ENCODE measurements at places on chromosomes 4 and X. TPM values are rescaled to one million over a fixed set of nuclear protein-coding genes. Genes with fewer than 3 reads are reported as not detected.

Gene LDB2
- total RNA-seq, result 7.4 TPM

DNA sequence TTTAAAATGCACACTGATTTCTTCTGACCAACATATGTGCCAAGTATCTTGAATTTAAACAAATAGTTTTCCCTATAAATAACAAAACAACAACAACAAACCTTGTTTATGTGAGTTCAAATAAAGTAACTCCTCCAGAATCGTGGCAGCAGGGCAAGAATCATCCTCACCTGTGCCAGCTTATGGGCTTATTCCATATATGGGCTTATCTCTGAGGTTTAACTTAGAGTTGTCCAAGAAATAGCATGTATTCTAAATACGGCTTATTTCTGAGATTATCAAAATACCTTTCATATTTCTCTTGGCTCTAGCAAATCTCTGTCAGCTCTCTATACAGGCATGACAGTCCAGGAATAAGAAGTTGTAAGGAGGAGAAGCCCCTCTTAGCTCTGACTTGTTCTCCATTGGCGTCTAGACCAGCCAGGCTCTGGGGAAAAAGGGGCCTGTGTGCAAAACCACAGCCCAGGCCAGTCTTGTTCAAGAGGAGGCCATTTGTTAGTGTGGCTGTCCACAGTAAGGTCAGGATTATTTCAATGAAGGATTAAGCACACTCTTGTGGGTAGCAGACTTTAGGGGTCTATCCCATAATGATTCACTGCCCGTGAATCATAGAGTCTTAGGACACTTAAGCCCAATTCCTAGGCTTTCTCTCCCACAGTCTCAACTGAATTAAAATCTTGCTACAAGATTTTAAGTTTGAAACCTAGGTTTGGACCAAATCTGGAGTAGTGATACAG is 63.2 kb downstream of the FRAS1 start:
- H3K27ac ChIP-seq, result no peak overlapping the region
- H3K36me3 ChIP-seq, result no peaks in the 10 kb centered on the region
- H3K27me3 ChIP-seq, result no peaks in the 10 kb centered on the region
- no peak overlapping the region for H3K4me3 ChIP-seq
- no peaks in the 10 kb centered on the region for H3K4me1 ChIP-seq
- no peak for DNase-seq

DNA sequence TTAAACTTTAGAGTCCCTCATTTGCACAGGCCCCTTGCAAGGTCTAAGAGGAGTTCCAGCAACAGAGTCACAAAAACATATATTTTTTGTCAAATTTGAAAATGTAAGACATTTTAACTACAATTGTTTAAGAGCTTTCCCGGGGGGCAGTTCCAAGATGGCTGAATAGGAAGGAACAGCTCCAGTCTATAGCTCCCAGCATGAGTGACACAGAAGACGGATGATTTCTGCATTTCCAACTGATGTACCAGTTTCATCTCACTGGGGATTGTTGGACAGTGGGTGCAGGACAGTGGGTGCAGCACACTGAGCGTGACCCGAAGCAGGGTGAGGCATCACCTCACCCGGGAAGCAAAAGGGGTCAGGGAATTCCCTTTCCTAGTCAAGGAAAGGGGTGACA is 71.4 kb upstream of the NMU start:
- no peak overlapping the region for H3K4me3 ChIP-seq
- DNase-seq, result no peak
- H3K27ac ChIP-seq, result no peak overlapping the region
- no peaks in the 10 kb centered on the region for H3K36me3 ChIP-seq
- no peaks in the 10 kb centered on the region for H3K4me1 ChIP-seq
- no peaks in the 10 kb centered on the region for H3K27me3 ChIP-seq

Gene NKAP
- 8.3 TPM for total RNA-seq

GRCh38 chr4:52665592-52665991 is 6.5 kb upstream of the USP46 start:
- no peak overlapping the region for H3K27ac ChIP-seq
- H3K36me3 ChIP-seq, result no peaks in the 10 kb centered on the region
- DNase-seq, result no peak
- no peaks in the 10 kb centered on the region for H3K27me3 ChIP-seq
- H3K4me1 ChIP-seq, result peaks cover 7% of the 10 kb centered on the region

GRCh38 chr4:187433141-187433540 is 562.4 kb upstream of the ZFP42 start:
- no peak overlapping the region for H3K27ac ChIP-seq
- DNase-seq, result no peak
- H3K4me1 ChIP-seq, result no peaks in the 10 kb centered on the region
- H3K4me3 ChIP-seq, result no peak overlapping the region
- no peaks in the 10 kb centered on the region for H3K36me3 ChIP-seq
- no peaks in the 10 kb centered on the region for H3K27me3 ChIP-seq

Gene NWD2
- not detected for total RNA-seq

GRCh38 chr4:36640876-36641275 is 359.5 kb downstream of the DTHD1 start:
- no peaks in the 10 kb centered on the region for H3K36me3 ChIP-seq
- DNase-seq, result no peak
- no peaks in the 10 kb centered on the region for H3K27me3 ChIP-seq
- H3K4me3 ChIP-seq, result no peak overlapping the region

Gene F9
- not detected for total RNA-seq

Gene TTC29
- total RNA-seq, result 0.35 TPM

GRCh38 chr4:120056246-120056645 is 10.4 kb downstream of the MAD2L1 start:
- H3K36me3 ChIP-seq, result peaks cover 8% of the 10 kb centered on the region
- H3K4me1 ChIP-seq, result peaks cover 4% of the 10 kb centered on the region
- no peak for DNase-seq

DNA sequence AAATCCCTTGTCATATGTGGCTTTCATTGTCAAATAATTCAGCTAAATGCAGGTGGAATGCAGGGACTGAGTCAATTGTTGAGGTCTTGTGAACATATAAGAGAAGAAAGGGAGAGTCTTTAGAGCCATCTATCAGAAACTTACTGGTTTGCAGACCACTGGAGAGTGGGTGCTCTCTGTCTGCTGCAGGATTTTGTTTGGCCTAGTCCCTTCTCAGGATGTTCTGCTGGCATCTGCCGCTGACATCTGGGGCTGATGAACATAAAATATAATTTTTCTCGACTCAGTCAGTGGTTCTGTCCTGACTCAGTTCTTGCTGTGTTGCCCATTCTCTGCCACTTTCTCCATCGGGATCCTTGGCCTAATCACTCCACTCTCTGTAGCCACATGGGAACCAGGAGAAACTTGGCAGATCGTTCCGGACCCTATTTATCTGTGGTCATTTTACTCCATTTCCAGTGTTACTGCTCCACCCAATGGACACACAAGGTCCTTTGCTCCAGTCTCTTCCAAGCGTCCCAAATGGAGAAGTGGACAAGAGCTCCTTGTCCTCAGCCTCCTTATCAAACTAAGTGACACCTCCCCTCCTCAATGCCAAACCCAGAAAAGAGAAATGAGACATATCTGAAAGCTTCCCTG is 436.2 kb downstream of the FAT4 start:
- no peaks in the 10 kb centered on the region for H3K4me1 ChIP-seq
- H3K27me3 ChIP-seq, result no peaks in the 10 kb centered on the region
- no peak overlapping the region for H3K27ac ChIP-seq
- H3K4me3 ChIP-seq, result no peak overlapping the region
- H3K36me3 ChIP-seq, result no peaks in the 10 kb centered on the region
- peak; percentile 51 for DNase-seq

- no peak overlapping the region for H3K27ac ChIP-seq
- DNase-seq, result no peak
- H3K4me3 ChIP-seq, result no peak overlapping the region
- H3K4me1 ChIP-seq, result no peaks in the 10 kb centered on the region
- H3K36me3 ChIP-seq, result no peaks in the 10 kb centered on the region
These were observed 171.1 kb downstream of the LARP7 start for GRCh38 chr4:112808001-112808400.

GRCh38 chrX:115134382-115134781 is 54.8 kb upstream of the RBMXL3 start:
- H3K4me1 ChIP-seq, result no peaks in the 10 kb centered on the region
- H3K27me3 ChIP-seq, result no peaks in the 10 kb centered on the region
- no peak overlapping the region for H3K4me3 ChIP-seq
- H3K36me3 ChIP-seq, result peaks cover 2% of the 10 kb centered on the region
- H3K27ac ChIP-seq, result no peak overlapping the region
- DNase-seq, result no peak

DNA sequence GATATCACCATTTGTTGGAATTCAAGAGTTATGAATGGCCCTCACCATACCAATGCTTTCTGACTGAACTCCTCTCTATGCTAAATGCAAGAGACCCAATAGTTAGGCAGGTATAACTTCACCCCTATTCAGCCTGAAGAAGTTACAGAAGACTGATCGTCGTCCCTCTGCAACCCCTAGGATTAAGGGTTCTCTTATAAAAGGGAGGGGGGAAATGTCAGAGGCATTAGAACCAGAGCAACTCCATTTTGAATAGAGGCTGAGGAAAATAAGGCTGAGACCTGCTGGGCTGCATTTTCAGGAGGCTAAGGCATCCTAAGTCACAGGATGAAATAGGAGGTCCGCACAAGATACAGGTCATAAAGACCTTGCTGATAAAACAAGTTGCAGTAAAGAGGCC is 494.3 kb downstream of the SPRY1 start:
- H3K36me3 ChIP-seq, result no peaks in the 10 kb centered on the region
- H3K4me1 ChIP-seq, result no peaks in the 10 kb centered on the region
- H3K4me3 ChIP-seq, result no peak overlapping the region
- H3K27me3 ChIP-seq, result no peaks in the 10 kb centered on the region
- no peak for DNase-seq
- H3K27ac ChIP-seq, result no peak overlapping the region

Gene GLOD5
- total RNA-seq, result not detected

- H3K27ac ChIP-seq, result no peak overlapping the region
- no peaks in the 10 kb centered on the region for H3K27me3 ChIP-seq
- no peak overlapping the region for H3K4me3 ChIP-seq
- DNase-seq, result no peak
- no peaks in the 10 kb centered on the region for H3K4me1 ChIP-seq
- H3K36me3 ChIP-seq, result no peaks in the 10 kb centered on the region
These were observed 72.1 kb downstream of the DDIT4L start for GRCh38 chr4:100118181-100118580.

GRCh38 chr4:6268650-6269615 is 717 bp upstream of the WFS1 start:
- peaks cover 8% of the 10 kb centered on the region for H3K4me1 ChIP-seq
- DNase-seq, result no peak
- no peaks in the 10 kb centered on the region for H3K27me3 ChIP-seq
- H3K4me3 ChIP-seq, result peak overlapping the region; percentile 10
- H3K27ac ChIP-seq, result no peak overlapping the region
- no peaks in the 10 kb centered on the region for H3K36me3 ChIP-seq
